ENCODE measurements at places on chromosomes 11 and 22.

- DNase-seq, result no peak
These were observed 48.5 kb downstream of the BDNF start for GRCh38 chr11:27651711-27652110.

GRCh38 chr11:120244476-120245365, 4.8 kb downstream of the POU2F3 start:
- no peak for DNase-seq

DNA sequence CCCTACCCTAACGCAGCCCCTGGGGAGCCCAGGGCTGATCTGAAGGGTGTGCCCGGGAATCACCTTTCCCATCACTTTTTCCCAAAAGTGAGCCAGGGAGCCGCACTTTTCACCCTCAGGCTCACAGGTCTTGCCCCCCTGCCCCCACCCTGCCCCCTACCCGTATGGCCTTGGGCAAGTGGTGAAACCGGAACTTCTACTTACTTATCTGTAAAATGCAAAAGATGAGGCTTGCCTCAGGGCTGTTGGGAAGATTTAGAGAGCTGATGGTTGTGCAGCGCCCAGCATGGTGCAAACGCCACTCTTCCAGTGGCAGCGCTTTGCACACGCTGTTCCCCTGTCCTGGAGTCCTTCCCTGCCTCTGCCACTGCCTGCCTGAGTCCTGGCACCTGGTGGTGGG, 8.0 kb downstream of the SYT12 start:
- no peak for DNase-seq

DNA sequence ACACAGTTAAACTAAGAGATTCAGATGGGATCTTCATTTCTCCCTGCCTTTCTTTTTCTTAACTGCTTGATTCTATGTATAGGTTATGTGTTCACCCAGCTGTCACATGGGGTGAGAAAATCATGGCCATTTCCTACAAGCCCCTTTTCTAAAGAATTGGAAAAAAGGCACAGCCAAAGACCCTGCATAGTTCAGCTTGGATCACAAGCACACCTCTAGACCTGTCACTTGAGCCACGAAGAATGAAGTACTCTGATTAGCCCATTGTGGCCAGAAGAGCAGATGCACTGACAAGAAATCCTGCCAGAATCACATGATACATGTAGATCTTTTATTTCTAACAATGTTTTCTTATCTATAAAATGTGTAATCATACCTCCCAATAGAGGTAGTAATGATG, 69.7 kb downstream of the RAB38 start:
- no peak for DNase-seq

- no peak for DNase-seq
These were observed 2.0 kb upstream of the KDELR3 start for GRCh38 chr22:38465673-38466490.

GRCh38 chr11:70463478-70464255, 65.3 kb downstream of the CTTN start:
- DNase-seq, result no peak

- no peak for DNase-seq
These were observed 487 bp upstream of the LIPT2 start for GRCh38 chr11:74493791-74494630.

DNA sequence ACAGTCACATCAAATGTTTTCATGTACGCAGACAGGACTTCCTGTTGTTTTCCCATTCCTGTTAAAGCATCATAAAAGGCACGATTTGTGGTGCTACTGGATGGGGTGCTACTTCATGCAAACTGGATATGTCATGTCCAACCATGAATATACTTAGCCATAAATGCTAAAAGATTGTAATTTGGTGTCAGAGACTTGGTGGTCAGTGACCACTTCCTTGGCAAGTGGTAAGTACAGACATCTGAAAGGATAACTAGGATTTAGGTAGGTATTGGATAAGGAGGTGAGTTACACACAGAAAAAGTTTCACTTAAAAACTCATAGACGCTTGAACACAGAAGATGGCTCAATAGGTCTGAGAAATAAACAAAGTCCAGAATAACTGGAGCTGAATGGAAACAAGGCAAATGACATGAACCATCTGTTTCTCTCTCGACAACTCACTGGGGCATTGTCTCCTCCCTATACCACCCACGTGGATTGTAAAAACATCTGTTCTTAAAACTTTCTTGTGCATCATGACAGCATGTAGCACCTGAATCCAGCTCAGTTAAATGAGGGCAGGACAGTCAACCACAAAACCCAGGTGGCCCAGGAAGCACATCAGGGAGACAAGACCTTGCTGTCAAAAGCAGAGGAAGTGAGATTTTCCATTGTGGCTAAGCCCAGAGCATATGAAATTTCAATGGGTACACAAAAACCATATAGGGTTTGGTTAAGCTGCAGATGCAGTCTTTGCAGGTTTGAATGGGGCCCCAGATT, 22.1 kb upstream of the IGLL5 start:
- no peak for DNase-seq

GRCh38 chr11:108559340-108559739, 34.2 kb downstream of the EXPH5 start:
- DNase-seq, result peak; percentile 26

DNA sequence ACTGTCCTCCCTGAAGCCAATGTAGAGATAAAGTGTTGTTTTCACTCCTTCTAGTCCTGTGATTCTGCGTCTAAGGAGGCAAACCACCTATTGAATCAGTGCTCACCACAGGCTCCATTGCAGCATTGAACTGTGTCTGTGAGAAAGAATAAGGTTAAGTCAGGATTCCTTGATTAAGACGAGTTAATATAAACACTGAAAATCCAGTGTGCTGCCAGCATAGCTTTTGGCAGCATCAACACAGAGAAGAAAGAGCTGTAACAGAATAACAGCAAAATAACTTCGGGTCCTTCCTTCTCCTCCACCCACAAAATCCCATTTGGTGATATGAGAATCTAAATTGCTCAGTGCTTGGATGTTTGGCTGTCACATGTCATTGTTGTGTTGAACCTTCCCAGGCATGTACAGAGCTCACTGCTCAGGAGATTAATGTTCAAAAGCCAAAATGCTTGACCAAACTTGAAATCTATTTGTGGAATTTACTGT, 185.2 kb upstream of the DDI1 start:
- DNase-seq, result no peak

GRCh38 chr11:75313513-75314272, 37.8 kb downstream of the ARRB1 start:
- DNase-seq, result no peak

DNA sequence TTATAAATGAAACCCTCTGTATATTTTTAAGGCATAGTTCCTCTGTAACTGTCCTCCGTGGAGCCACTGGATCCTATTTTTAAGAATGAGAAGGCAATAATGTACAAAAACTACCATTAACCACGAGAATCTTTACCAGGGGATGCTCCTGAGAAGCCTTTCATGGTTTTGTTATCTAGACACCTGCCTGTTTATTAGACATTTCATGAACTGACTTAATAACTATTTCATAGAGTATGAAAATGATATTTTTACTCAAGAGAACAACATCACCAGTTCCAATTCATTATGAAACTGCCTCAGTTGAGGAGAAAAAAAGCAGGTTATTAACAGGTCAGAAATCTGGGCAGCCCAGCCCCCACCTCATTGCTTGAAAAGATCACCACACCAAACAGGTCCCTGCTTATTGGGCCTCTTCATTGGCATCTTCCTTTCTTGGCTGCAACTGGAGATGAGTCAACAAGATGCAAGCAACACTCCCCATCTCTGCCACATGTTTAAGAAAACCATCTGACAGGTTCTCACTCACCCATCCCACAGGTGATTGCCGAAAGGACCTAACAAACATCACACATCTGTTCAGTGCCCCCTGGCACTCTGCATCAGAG, 27.8 kb downstream of the ETS1 start:
- no peak for DNase-seq

DNA sequence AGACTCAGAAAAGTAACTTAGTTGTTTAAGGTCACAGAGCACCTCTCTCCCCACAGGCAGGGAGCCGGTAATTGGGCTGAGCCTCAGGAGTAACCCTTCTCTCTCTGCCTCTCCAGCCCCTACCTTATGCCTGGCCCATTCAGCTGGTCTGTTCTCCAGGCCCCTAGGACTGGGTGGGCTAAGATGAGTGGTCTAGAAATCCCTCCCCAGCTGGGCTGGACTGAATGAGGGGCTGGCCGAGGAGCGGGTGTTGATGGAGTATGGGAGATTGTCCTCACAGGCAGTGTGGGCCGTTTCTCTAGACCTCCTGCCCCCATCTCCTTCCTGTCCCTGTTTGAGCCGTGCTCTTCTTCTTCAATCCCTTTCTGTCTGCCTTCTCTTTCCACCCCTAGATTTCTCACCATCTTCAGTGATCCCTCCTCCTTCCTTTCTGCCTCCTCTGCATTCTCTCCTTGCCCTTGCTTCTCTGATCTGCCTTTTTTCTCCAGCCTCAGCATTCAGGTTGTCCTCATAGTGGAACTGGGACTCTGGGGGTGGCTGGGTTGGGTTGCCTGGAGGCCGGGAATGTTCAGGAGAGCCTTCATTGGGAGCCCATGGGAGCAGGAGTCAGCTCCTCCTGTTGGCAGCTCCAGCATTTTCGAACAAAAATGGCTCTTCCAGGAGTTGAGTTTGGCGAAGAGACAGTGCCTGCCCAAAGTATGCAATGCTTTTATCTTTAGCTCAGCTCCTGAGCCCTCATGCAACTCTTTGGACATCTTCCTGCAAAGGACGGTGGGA, 7.6 kb downstream of the ST3GAL4 start:
- DNase-seq, result no peak

DNA sequence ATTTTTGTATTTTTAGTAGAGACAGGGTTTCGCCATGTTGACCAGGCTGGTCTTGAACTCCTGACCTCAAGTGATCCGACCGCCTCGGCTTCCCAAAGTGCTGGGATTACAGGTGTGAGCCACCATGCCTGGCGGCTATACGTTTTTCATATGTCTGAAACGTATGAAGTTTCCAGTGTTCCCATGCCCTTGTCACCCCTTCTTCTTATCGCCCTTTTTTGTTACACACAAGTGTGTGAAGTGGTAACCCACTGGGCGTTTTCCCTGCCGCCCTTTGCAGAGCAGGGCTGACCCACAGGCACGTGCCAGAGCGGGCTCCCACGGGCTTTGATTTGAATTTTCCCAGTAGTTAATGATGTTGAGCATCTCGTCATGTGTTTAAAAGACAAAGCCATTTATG, 17.0 kb downstream of the PIM3 start:
- DNase-seq, result no peak

- no peak for DNase-seq
These were observed 1.5 kb downstream of the GLB1L2 start for GRCh38 chr11:134333312-134333711.

- DNase-seq, result no peak
These were observed 103.2 kb downstream of the SLC1A2 start for GRCh38 chr11:35316161-35316560.

- no peak for DNase-seq
These were observed 19.1 kb downstream of the HIRA start for GRCh38 chr22:19412478-19412877.

DNA sequence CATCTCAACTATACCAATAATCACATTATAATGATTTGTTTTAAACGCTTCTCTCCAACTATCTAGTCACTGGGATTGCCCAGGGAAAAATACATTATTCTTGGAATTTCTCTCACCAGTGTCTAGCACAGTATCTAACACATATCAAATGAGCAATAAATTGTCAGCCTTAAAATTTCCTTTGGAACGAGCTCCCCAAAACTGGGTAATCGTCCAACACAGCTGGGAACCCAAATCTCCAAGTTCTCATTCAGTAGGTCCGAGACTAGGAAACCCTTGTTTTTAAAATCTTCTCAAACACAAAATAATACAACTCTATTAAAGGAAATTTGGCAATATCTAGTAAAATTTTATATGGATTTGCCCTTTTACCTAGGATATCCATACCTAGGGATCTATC, 327.8 kb upstream of the ARHGAP42 start:
- DNase-seq, result no peak

- DNase-seq, result no peak
These were observed 162.2 kb upstream of the NECTIN1 start for GRCh38 chr11:119891055-119891768.

GRCh38 chr22:37229805-37230672, 14.0 kb downstream of the RAC2 start:
- DNase-seq, result no peak

- peak; percentile 29 for DNase-seq
These were observed 6.9 kb upstream of the GAL start for GRCh38 chr11:68677432-68677831.

DNA sequence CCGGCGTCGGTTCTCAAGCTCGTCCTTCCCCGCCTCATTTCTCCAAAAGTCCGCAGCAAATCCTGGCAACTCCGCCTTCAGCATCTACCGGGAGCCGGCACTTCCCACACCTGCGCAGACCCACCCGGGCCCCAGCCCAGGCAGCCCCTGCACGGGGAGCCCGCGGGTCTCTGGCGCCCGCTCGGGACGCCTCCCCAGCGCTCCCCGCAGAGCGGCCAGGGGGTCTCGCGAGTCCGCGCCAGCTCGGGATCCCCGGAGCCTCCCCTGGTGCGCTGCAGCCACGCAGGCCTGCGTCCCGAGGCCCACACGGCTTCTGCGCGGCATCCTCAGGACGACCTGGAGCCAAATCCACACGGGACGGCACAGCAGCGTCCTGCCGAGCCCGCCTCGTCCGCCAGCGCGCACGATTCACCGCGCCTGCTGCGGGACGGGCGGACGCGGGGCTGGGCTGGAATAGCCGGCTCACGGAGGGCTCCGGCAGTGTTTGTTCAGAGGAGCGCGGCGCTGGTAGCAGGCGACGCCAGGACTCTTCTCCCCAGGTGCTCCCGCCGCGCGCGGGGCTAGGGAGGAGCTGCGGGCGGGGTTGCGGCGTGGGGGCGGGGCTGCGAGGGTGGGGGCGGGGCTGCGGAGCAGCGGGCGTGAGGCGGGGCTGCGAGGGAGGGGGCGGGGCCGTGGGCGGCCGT, 816 bp upstream of the PHRF1 start:
- no peak for DNase-seq

GRCh38 chr11:124274000-124274399, 17.8 kb downstream of the OR8G5 start:
- DNase-seq, result no peak

DNA sequence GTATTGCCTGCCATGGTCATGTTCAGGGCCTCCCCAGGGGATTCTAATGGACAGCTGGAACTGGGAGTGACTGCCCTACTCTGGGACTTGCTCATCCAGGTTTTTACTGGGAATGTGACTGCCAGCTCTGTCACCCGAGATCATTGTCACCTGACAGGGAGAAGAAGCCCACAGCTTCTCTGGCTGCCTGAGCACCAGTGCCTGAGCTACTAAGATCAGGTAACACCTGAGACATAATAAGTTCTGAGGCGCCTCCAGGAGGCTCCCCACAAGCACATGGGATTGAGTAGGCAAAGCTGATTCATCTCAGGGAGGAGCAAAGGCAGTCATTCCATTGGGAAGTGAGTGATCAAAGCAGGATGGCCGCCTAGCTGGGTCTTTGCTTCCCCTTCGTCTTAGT, 84.2 kb upstream of the GALNT18 start:
- DNase-seq, result no peak
